ENCODE measurements at places on chromosomes 6 and 20.
A peak's percentile ranks its signal among the peaks of the same experiment; 100 is the strongest.

GRCh38 chr6:38239719-38240451 is 399.8 kb downstream of the BTBD9 start:
- no peak for DNase-seq

DNA sequence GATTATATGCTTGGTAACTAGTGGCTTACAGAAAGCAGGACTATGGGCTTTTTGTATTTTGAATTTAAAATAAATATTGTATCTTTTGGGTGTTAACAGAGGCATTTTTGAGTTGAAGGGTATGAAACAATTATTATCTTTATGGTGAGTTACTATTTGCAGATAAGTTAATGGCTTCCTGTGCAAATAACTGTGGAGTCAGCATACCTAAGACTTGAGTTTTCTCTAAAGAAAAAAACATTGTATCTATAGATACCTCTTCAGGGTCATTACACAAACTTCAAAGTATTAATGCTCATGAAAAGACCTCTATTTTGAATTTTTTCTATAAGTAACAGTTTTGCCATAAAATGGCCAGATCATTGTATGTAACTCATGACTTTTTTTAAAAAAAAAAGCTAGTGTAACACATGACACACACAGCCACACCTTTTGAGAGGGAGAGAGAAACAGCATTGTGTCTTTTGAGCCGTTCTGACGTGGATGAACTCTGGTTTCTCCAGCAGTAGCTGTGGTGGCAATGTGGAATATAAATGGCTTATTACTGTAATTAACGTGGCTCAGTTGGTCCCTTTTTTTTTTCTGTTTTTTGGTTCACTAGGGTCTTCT is 36.3 kb downstream of the PLEKHG1 start:
- DNase-seq: no peak

GRCh38 chr6:113630738-113631535 is 226.2 kb upstream of the MARCKS start:
- no peak for DNase-seq

DNA sequence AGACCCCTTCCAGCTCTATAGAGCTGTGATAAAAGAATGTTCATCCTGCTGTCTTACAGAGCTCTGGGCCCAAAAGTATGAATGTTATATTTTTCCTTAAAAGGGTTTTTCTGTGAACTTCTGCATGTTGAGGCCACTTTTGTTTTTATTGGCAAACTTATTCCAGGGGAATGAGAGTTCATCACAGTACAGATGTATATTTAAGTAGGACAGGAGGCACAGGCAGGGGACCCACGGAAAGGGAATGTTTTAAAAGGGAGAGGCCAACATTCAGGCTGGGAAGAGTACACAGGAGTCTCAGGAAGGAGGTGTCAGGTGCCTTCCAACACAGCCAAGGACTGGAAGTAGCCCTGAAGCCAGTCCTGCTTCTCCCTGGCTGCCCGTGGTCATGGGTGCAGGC is 148.4 kb downstream of the EYA2 start:
- DNase-seq: no peak

GRCh38 chr20:46018112-46018511 is 9.4 kb downstream of the MMP9 start:
- DNase-seq: no peak

DNA sequence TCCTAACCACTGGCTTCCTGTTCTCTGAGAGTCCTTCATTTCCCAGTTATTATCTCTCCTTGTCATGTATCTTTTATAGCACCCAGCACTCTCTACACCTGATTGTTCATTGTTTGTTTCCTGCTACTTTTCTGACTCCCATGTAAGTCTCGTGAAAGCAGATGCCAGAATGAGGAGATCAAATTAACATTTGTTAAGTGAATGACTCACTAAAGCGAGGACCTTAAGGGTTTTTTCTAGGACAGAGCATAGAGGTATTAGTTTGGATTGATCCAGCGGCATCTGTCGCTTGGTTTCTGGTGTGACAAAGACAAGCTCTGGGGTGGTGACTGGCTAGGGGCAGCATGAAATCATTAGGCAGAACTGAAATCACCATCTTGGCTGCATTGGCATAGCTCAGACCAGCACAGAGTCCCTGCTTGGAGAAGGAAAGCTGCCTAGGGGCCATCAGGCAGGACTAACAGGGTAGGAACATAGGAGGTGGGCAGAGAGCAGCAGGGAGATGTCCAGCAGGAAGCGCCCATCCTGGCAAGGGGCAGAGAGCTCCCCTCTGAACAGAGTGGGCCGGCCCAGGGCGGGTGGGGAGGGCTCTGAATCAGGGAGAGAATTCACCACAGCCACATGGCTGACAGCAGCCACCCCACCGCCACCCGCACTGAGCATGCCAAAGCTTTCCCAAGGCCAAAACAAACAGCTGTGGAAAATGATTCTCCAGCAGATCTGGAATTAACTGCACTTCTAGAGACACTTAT is 97.1 kb upstream of the CEP85L start:
- no peak for DNase-seq

GRCh38 chr6:79833964-79834284 is 113.4 kb downstream of the ELOVL4 start:
- no peak for DNase-seq

DNA sequence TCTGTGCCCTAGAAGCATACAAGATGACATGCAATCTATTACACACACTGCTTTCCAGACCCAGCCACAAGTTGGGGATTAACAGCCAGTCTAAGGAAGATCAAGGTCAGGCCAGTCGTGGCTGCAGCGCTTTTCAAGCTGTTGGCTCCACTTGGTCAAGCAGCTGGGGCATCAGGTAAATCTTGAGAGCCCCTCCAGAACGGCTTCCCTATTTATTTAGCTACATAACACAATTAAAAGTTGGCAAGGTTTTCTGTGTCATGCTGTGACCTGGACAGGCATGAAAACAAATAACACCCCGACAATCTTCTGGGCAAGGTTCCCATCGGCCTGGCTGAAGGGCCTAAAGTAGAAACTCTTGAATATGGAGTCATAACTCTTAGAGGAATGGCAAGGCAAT is 524.3 kb downstream of the PRKN start:
- no peak for DNase-seq

GRCh38 chr20:17838921-17839320 is 129.7 kb downstream of the SNX5 start:
- no peak for DNase-seq

DNA sequence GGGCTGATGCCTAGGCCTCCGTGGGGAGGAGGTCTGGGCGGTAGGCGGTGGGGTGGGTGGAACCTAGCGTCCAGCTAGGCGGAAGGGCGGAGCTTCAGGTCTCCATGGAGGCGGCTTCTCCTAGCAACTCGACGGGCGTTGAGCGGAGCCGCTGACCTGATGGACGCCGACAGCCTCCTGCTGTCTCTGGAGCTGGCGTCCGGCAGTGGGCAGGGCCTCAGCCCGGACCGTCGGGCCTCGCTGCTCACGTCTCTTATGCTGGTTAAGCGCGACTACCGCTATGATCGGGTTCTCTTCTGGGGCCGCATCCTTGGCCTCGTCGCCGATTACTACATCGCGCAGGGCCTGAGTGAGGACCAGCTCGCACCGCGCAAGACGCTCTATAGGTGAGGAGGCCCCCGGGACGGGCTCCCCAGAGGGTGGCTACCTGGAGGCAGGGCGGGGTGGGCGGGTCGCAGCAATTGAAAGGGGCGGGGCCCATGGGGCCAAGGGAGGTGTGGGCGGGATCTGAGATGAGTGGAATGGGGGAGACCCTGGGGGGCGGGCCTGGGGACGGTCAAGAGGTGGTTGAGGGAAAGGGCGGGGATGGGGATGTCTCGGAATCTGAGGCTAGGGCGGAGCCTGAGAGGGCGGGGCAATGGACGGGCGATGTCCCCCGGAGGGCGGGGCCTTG is at the start of gene RSPH9:
Gene RSPH9 (plus strand): TSS at position 97 of the 673 bp plus-strand sequence. CDS start 63 bp downstream, at position 160.
- DNase-seq: peak; percentile 31

DNA sequence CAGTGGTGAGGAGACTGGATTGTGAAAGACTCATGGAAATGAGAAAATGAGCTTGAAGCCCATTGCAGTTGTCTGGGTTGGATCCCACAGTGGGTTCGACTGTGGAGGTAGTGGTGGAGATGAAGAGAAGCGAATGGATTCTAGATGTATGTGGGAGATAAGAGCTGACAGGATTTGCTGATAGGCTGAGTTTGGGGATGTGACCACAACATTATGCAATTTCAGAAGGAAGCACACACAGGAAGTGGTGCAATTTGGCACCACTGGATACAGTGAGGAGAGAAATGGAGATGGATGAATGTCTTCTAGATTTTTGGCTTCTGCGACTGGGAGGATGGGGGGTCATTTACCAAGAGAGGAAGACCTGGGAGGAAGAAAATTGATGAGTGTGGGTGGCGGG is 64.4 kb upstream of the MAFB start:
- DNase-seq: no peak

DNA sequence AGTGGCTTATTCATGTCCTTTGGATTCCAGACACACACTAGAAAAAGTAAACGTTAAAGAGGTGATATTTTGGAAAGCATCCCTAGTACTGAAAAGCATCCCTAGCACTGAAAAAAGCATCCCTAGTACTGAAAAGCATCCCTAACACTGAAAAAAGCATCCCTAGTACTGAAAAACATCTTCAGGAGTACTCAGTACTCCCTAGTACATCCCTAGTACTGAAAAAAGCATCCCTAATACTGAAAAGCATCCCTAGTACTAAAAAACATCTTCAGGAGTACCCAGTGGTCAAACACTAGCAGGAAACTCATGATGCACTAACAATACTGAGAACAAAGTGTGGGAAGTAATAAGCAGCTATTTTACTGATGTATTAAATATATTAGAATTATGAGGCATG is 45.6 kb upstream of the SAMHD1 start:
- DNase-seq: no peak

- DNase-seq: no peak
Measured at GRCh38 chr6:80519811-80520594, 413.5 kb downstream of the BCKDHB start.

DNA sequence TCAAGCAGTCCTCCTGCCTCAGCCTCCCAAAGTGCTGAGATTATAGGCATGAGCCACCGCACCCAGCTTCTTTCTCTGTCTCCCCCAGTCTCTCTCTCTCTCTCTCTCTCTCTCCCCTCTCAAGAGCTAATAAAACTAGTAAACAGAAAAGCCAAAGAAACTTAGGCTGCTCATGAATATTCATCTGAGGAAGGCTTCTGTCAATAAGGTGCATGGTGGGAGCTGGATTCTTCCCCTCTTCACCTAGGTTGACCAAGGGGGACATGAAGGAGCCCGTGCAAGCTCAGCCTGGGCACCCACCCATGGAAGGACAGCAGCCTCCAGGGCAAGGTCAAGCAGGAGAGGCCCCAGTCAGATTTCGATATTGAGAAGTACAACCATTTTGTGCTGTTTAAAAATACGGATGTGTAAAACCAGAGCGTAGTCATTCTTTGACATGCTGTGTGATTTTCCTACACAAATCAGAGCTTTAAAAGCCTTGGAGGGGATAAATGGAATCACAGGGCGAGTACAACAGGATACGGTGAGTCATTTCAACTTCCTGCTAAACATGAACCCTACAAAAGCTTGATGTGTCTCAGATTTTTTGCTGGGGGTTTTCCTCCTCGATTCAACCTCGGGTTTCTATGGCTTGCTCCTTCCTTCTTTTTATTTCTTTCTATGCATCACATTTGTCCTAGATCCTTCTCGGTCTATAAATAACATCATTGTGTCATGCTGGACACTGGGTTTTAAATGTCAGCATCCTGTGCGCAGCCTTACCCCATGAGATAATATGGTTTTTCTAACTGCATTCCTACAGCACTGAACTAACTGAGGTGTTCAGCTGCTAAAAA is 368.9 kb upstream of the JARID2 start:
- DNase-seq: no peak

DNA sequence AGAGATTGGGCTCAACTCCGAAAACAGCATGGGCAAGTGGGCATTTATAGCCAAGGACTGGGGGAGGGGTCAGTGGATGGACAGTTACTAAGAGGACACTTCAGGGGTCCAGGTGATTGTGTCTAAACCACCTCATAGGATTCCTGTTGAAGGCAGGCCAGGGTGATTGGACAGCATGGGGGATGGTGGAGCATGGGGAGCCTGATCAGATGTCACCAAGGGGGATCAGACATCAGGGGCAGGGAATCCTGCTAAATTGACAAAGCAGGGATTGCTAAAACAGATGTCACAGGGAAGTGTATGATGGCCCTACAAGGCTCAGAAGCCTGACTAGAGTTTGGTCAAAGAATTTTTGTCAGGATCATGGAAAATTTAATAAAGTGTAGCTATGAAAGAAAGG is 2.4 kb upstream of the PYGB start:
- DNase-seq: no peak

- DNase-seq: no peak
Measured at GRCh38 chr6:130958468-130958867, 104.6 kb downstream of the EPB41L2 start.

DNA sequence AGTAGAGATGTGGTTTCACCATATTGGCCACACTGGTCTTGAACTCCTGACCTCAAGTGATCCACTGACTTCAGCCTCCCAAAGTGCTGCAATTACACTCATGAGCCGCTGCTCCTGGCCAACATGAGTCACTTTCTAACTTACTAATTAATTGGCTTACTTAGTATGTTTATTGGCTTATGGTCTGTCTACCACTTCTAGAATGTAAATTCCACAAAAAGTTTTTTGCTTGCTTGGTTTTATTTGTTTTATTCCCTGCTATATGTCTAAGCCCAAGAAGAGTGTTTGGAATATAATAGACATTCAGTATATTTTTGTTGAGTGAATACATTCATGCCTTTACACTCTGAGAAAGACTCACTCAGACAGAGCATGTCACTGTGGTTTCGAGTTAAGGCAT is 86.0 kb downstream of the SAMD3 start:
- no peak for DNase-seq

DNA sequence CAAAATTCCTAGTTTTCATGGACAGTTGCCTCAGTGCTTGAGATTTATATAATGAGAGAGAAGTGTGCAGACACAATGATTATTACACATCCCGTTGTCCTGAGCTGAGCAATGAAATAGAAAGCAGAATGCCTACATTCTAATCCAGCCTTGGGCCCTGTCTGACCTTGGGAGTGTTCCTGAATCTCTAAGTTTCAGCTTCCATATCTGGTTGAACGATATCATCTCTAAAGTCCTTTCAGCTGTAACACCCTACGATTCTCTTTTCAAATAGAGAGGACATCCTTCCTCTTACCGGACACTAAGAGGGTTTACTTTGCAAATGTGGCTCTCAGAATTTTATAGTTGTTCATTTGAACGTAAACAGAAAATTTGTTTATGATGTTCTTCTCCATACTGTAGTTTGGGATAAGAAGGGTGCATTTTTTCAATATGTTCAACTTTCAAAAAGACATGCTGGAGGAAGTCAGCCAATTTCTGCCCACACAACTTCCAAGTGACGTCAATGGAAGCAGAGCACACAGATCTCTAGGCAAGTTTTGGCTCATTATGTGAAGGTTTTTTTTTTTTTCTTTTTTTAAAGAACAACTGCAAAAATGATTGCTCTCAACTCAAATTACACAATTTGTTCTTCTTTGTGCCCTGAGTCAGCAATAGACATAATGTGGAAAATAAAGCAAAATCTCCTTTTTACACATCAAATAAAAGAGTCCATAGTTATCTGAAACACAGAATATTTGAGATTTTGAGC is 50.4 kb downstream of the PDE7B start:
- DNase-seq: no peak

All from stimulated activated CD8-positive, alpha-beta memory T cell treated with anti-CD3 and anti-CD28 coated beads, Interleukin-4, amount 100 ng/mL, for 1 hour (primary cell).